ENCODE measurements at places on chromosomes 2 and 18. TPM values are rescaled to one million over a fixed set of nuclear protein-coding genes. Genes with fewer than 3 reads are reported as not detected.

The SLC11A1 gene
- 0.35 TPM for total RNA-seq

GRCh38 chr2:99879481-99879880, 262.9 kb downstream of the AFF3 start:
- no peak overlapping the region for H3K4me3 ChIP-seq
- H3K4me1 ChIP-seq, result no peaks in the 10 kb centered on the region
- no peak overlapping the region for H3K27ac ChIP-seq
- DNase-seq, result no peak
- peaks cover 95% of the 10 kb centered on the region for H3K27me3 ChIP-seq
- no peaks in the 10 kb centered on the region for H3K36me3 ChIP-seq

GRCh38 chr2:30234180-30234971, 3.0 kb downstream of the LBH start:
- H3K27ac ChIP-seq, result no peak overlapping the region
- H3K4me1 ChIP-seq, result peaks cover 18% of the 10 kb centered on the region
- H3K4me3 ChIP-seq, result no peak overlapping the region
- H3K27me3 ChIP-seq, result 0 out of 2 replicates have a peak, but pooled peaks cover 13% of the 10 kb centered on the region
- H3K36me3 ChIP-seq, result no peaks in the 10 kb centered on the region
- peak; percentile 95 for DNase-seq

- peak; percentile 26 for DNase-seq
- H3K4me3 ChIP-seq, result no peak overlapping the region
- peak overlapping the region; percentile 70 for H3K27ac ChIP-seq
These were observed 94.6 kb upstream of the SCG2 start for GRCh38 chr2:223696719-223697118.

GRCh38 chr18:49768051-49768391, 45.3 kb downstream of the ACAA2 start:
- no peaks in the 10 kb centered on the region for H3K36me3 ChIP-seq
- H3K27ac ChIP-seq, result no peak overlapping the region
- no peaks in the 10 kb centered on the region for H3K27me3 ChIP-seq
- no peak overlapping the region for H3K4me3 ChIP-seq
- peak; percentile 64 for DNase-seq
- no peaks in the 10 kb centered on the region for H3K4me1 ChIP-seq

- DNase-seq, result no peak
- H3K4me3 ChIP-seq, result no peak overlapping the region
- no peaks in the 10 kb centered on the region for H3K27me3 ChIP-seq
- no peak overlapping the region for H3K27ac ChIP-seq
These were observed 86.3 kb upstream of the MBOAT2 start for GRCh38 chr2:9089831-9090230.

The LIMS4 gene
- total RNA-seq, result 1.4 TPM

DNA sequence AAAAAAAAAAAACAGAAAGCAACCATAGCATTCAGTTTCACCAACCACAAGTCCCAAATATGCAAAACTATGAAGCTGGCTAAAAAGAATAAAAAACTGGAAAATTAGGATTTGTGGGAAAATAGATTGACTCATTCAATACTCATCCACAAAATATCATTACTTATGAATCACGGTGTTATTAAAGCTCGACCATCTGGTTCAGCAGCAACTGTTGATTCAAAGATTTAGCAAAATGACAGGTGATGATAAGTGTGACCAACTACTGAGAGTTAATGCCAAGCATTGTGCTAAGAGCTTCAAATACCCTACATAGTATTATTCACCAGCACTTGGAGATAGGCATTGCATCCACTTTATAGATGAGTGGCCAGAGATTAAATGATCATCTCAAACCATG, 26.2 kb upstream of the XDH start:
- peak; percentile 93 for DNase-seq
- H3K4me3 ChIP-seq, result no peak overlapping the region
- peaks cover 14% of the 10 kb centered on the region for H3K4me1 ChIP-seq
- no peak overlapping the region for H3K27ac ChIP-seq

GRCh38 chr2:13572466-13572865, 855.7 kb downstream of the TRIB2 start:
- no peak overlapping the region for H3K4me3 ChIP-seq
- H3K4me1 ChIP-seq, result no peaks in the 10 kb centered on the region
- no peak overlapping the region for H3K27ac ChIP-seq
- H3K36me3 ChIP-seq, result no peaks in the 10 kb centered on the region
- H3K27me3 ChIP-seq, result no peaks in the 10 kb centered on the region

DNA sequence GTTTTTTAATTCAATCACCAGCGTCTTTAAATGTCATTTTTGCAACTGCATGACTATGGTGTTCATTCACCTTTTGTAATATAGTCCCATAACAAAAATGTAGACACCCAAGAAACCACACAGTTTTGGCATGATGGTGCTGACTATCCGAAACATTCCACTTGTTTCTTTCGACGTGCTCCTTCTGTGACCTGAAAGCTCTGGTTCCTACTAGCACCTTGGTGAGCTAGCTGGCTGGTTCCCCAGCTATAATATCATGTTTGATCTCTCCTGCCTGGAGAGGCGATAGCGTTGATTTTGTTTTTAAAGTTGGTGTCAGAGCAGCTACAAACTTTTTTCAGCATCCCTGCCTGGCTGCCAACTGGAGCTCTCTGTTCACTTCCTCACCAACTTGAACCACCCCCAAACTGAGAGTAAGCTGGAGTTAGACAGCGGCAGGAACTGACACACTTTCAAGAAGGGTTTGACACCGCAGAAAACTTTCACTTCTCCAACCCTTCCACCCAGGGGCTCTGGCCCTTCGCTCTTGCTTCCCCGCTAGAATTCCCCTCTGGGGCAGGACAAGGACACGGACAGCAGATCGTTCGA, 1.1 kb downstream of the ATAD2B start:
- no peaks in the 10 kb centered on the region for H3K27me3 ChIP-seq
- no peaks in the 10 kb centered on the region for H3K36me3 ChIP-seq
- H3K27ac ChIP-seq, result peak overlapping the region; percentile 60
- DNase-seq, result peak; percentile 40
- H3K4me1 ChIP-seq, result peaks cover 40% of the 10 kb centered on the region
- peak overlapping the region; percentile 99 for H3K4me3 ChIP-seq

The SATB2 gene
- 7.8 TPM for total RNA-seq

DNA sequence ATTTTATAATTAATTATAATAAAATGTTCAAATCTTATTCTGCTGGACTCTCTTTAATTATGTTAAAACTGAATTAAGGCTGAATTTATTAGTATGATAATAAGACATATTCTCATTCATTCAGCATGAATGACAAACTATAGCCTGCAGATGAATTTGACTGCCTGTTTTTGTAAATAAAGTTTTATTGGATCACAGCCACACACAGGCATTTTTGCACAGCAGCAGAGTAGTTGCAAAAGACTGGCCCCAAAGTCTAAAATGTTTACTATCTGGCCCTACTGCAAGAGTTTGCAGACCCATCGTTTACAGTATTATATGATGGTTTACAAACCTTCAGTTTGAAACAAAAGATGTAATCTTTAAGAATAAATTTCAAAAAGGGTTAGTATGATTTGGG, 58.6 kb downstream of the RMDN2 start:
- peaks cover 12% of the 10 kb centered on the region for H3K4me1 ChIP-seq
- H3K27me3 ChIP-seq, result no peaks in the 10 kb centered on the region
- H3K36me3 ChIP-seq, result no peaks in the 10 kb centered on the region
- H3K27ac ChIP-seq, result no peak overlapping the region
- no peak for DNase-seq

Measured in PC-9 (cell line).